ENCODE measurements at places on chromosomes 1 and 21.
A peak's percentile ranks its signal among the peaks of the same experiment; 100 is the strongest.

DNA sequence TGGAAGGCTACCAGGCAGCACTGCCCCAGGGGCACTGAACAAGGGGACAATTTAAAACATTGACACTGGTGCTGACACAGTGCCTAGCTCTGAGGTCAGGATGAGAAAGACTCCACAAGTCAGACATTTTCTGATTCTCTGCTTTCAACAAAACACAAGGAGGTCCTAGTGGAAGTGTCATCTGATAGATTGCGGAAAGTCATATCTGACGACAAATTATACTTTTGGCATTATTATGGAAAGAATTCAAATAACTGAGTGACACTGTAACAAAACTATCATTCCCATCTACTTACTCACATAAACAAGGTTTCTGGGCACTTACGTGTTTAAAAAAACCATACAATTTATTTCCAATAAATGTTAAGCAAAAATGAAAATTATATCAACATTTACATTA is 123.5 kb downstream of the SLC45A1 start:
- no peak for DNase-seq

GRCh38 chr21:25818121-25818520 is 83.3 kb downstream of the GABPA start:
- DNase-seq = no peak

DNA sequence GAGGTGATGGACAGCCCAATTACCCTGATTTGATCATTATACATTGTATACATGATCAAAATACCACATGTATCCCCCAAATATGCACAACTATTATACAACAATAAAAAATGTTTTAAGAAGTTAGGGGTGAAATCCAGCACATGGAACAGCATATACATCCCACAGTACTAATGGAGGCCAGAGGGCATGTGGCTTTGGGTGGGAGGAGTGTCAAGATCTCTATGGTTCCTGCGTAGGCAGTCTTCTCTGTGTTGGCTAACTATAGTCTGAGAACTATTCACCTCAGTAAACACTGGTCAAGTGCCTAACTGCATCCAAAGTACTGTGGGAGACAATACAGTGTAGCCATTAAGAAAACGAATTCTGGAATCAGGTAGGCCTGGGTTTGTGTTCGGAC is 74.1 kb downstream of the GADD45A start:
- no peak for DNase-seq

DNA sequence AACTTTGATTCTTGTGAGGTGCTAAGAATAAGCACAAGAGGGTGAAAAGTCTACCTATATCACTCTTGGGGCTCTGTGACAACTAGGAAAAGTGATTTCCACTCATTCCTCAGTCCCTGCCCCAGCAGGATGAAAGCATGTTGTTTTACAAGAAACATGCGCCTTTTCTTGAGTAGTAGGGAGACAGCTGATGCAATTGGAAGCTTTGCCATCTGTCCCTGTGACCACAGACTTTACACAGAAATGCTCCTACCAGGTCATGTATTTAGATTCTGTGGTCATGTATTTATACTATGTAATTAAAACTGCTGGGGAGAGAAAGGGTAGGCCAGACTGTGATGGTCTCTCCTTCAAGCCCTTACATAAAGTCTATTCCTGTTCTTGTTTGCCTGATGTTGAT is 445.5 kb downstream of the PTPRC start:
- no peak for DNase-seq

DNA sequence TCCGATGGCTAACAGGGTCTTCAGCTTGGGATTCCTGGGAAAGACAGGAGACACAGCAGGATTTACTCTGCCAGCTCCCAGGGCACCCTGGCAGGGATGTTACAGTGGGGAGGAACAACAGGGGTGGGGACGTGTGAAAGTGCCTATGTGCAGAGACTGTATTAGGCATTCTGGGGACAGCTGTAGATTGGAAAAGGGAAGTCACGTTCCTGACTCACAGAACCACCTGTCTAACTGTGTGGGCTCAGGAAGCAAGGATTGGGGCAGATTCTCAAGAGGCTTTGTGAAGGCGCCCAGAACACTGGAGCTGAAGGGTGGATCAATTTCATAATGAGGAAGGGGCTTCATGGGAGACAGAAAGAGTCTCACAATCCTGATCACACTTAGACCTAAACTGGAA is 4.4 kb downstream of the CHIT1 start:
- no peak for DNase-seq

GRCh38 chr1:154867064-154867825 is 2.8 kb downstream of the KCNN3 start:
- no peak for DNase-seq

GRCh38 chr21:15552914-15553494 is 176.8 kb upstream of the USP25 start:
- no peak for DNase-seq

GRCh38 chr1:157782931-157783330 is 6.0 kb upstream of the FCRL2 start:
- DNase-seq = no peak

- peak; percentile 21 for DNase-seq
These were observed 4.0 kb upstream of the CD46 start for GRCh38 chr1:207747627-207748492.

DNA sequence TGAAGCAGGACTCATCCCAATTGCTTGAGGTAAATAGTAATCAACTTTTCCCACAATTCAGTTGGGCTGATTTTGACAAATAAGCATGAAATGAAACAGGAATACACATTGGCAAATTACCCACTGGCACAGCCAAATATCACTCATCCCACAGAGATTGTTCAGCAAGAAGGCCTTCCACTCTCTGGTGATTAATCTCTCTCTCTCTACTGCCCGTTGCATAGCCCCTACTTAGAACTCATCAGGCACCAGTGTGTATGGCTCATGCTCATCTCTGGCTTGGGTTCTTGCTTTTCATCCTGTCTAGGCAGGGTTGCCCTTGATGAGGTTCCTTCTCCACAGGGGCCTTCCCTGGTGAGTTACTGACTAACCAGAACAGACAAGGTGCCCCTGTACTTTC is 1.1 kb downstream of the BSDC1 start:
- DNase-seq = no peak

DNA sequence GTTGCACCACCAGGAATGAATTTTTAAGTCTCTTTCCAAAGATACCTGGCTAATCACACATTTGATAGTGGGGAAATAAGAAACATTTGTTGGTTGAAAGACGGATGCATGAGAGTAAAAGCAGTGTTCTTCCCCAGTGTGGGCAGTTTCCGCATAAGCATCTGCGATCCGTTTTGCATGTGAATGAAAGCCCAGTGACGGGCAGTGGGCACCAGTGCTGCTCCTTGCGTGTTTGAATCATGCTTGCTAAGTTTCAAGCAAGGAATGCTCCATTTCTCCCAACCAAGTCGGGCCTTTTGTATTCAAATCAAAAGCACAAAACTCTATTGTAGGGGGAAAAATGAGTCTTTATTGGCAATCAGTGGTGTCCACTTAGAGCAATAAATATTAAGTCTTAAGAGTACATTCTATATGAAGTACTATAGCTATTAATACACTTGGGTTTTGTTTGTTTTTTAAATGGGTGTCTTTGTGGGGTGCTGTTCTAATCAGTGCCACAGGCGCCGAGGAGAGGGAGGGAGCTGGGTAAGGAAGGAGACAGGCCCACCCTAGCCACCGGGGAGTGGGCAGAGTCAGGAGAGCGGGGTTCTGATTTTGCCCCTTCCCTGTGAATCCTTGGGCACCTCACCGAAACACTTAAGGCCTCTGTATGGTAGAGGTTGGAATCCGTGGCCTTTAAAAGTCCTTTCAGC is 750 bp upstream of the PTGFRN start:
- DNase-seq = no peak

- peak; percentile 32 for DNase-seq
These were observed 24.2 kb upstream of the NPPB start for GRCh38 chr1:11882814-11883538.

GRCh38 chr1:61387829-61388228 is 305.5 kb downstream of the NFIA start:
- DNase-seq = no peak

DNA sequence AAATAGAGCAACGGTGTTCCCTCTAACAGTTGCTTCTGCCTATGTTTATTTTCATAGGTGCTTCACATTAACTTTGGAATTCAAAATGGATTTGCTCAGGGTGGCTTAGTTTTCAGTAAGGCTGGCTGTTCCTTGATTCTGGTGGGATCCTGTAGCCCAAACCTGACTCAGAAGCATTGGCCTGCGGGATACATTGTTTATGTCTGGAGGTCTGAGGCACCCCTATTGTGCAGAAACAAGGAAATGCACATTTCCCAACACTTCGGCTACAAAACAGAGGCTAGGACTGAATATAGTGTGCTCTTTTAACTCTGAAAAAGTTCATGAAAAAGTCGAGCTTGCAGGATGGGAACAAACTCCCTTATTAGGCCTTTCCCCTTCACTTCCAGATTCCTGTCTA is 133.8 kb upstream of the F3 start:
- no peak for DNase-seq

- DNase-seq = no peak
These were observed 118.1 kb downstream of the SPSB1 start for GRCh38 chr1:9410737-9411297.

DNA sequence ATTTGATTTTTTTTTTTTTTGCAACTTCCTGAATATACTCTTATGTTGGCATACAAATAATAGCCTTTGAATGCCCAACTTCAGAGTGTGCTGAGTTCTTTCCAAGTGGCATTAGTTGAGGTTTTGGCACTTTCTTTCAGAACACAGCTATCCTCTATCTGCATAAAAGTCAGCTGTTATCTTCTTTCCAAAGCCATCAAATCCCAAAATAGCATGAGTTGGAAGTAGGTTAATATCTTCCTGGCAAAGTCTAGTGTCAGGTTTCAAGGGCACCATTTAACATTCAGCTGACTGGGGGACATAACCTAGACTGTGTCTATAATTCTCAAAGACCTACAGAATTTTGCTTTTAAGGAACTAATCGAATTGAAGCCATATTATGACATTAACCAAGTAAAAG is 223.9 kb downstream of the PLPP3 start:
- DNase-seq = no peak

GRCh38 chr1:161944381-161944780 is 79.3 kb downstream of the OLFML2B start:
- DNase-seq = no peak

DNA sequence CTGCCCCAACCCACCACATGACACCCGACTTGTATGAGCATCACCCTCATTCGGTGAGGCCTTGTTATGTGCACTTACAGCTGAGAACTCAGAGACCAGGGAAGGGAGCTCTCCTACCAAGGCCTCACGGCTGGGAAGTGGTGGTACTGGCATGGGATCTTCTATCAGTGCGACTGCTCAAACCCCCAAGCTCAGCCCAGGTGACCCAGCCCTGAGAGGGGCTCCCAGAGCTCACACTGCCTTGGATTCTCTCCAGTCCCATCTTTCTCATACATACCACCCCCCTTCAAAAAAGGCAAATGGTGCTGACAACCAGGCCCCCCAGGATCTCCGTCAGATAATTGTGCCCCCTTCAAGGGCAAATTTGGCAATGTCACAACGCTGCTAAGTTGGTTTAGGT is 777 bp upstream of the PLA2G2F start:
- no peak for DNase-seq

DNA sequence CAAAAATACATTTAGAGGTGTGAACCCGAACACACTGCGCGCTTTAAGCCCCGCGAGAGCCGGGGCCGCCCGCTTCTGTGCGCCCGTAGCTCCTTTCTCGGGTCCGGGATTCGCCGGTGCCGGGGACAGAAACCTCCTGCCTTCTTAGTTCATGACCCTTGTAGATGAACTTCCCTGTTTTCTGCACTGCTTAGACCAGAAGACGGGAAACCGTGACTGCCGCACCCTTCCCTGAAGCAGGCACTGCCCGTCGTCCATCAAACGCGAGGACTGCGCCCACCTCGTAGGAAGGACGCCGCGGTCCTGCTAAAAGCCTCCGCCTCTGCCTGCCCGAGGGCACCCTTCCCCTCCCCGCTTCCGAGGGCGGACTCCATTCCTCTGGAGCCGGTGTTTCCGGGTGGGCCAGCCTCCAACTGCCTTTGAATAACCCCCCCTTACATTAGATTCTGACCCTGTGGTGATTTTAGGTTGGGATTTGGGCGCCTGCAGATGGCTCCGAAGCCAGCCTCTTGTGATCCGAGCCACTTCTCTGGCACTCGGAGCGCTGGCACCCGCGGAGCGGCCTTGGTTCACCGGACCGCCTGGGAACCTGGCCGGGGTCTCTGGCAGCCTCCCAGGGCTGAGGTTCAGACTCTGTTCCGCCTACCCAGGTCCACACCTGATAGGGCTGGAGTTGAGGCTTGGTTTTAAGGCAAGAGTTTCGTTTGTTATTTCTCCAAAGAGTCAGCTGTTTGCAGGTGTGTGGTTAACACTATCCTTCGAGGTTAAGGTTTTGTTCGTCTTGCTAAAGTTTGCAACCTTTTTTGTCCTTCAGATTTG is 1.2 kb upstream of the PTTG1IP start:
- DNase-seq = no peak

GRCh38 chr1:214332946-214333798 is 52.2 kb downstream of the SMYD2 start:
- DNase-seq = peak; percentile 42
